Smooth muscle cell of bladder (primary cell): ENCODE measurements at places on chromosomes 3 and 15. TPM values are rescaled to one million over a fixed set of nuclear protein-coding genes. Genes with fewer than 3 reads are reported as not detected.

The CCDC14 gene
- 21.0 and 26.5 TPM in 2 replicates for total RNA-seq

The CMTM6 gene
- 98.5 and 104 TPM in 2 replicates for total RNA-seq

The PLA2G4D gene
- total RNA-seq: not detected in 2 replicates

The CD80 gene
- 0.14 TPM in 1 of 2 replicates, not detected in the other for total RNA-seq

The ARGFX gene
- not detected in 2 replicates for total RNA-seq

The PCLAF gene
- total RNA-seq: 14.7 and 32.0 TPM in 2 replicates

The USP13 gene
- total RNA-seq: 4.1 and 7.9 TPM in 2 replicates

The ST8SIA2 gene
- total RNA-seq: not detected in 2 replicates

The TOP2B gene
- 72.8 and 79.6 TPM in 2 replicates for total RNA-seq

The DGKG gene
- total RNA-seq: 2.0 and 2.1 TPM in 2 replicates

The NGLY1 gene
- 21.8 and 25.7 TPM in 2 replicates for total RNA-seq

The C3orf20 gene
- total RNA-seq: under 0.01 and 0.09 TPM in 2 replicates

The ARHGAP31 gene
- 3.8 and 4.9 TPM in 2 replicates for total RNA-seq

The EPB42 gene
- not detected in 2 replicates for total RNA-seq

The AHSG gene
- not detected in 2 replicates for total RNA-seq

The AADACL2 gene
- total RNA-seq: not detected in 2 replicates

The STRA6 gene
- total RNA-seq: 4.8 and 8.5 TPM in 2 replicates

The CELSR3 gene
- 1.00 and 1.6 TPM in 2 replicates for total RNA-seq

The DCLK3 gene
- total RNA-seq: under 0.01 TPM in 1 of 2 replicates, not detected in the other

The ZNF35 gene
- total RNA-seq: 9.5 and 11.0 TPM in 2 replicates

The EPHB3 gene
- 3.7 and 7.0 TPM in 2 replicates for total RNA-seq

The LDHAL6B gene
- total RNA-seq: not detected in 2 replicates

The CTXN2 gene
- total RNA-seq: not detected in 2 replicates

The RAB6B gene
- 0.14 and 0.37 TPM in 2 replicates for total RNA-seq

The SI gene
- not detected in 2 replicates for total RNA-seq

The CP gene
- total RNA-seq: 1.1 and 1.8 TPM in 2 replicates

The NT5DC2 gene
- total RNA-seq: 25.6 and 30.9 TPM in 2 replicates

The VGLL3 gene
- total RNA-seq: 29.3 and 33.4 TPM in 2 replicates

The CRYGS gene
- 0.43 and 1.0 TPM in 2 replicates for total RNA-seq
